ENCODE measurements at places on chromosomes 11 and 22. TPM values are rescaled to one million over a fixed set of nuclear protein-coding genes. Genes with fewer than 3 reads are reported as not detected.

The OR5A1 gene
- not detected for total RNA-seq

The DDX25 gene
- 0.16 TPM for total RNA-seq

The OTOG gene
- not detected for total RNA-seq

The APOA5 gene
- 0.12 TPM for total RNA-seq

The SPTBN2 gene
- 0.81 TPM for total RNA-seq

The INSC gene
- 0.81 TPM for total RNA-seq

The SDF2L1 gene
- total RNA-seq = 16.4 TPM

The SLC25A45 gene
- 5.3 TPM for total RNA-seq

The OR51B4 gene
- not detected for total RNA-seq

The CDCA5 gene
- 1.5 TPM for total RNA-seq

The FLRT1 gene
- total RNA-seq = under 0.01 TPM

The TUBA8 gene
- 1.5 TPM for total RNA-seq

The OR2AG2 gene
- 0.12 TPM for total RNA-seq

The TRIM34 gene
- total RNA-seq = 11.2 TPM

The CD248 gene
- 174 TPM for total RNA-seq

The TEX12 gene
- 0.32 TPM for total RNA-seq

The HOATZ gene
- total RNA-seq = not detected

The OR10D3 gene
- total RNA-seq = not detected

The LRRC74B gene
- total RNA-seq = 0.36 TPM

The PKDREJ gene
- total RNA-seq = not detected

The SLC22A25 gene
- not detected for total RNA-seq

The ZNHIT2 gene
- total RNA-seq = 13.6 TPM

The GAL3ST3 gene
- not detected for total RNA-seq

The APBB1 gene
- total RNA-seq = 75.6 TPM

The SLC7A4 gene
- 11.5 TPM for total RNA-seq

The CPT1B gene
- 4.0 TPM for total RNA-seq

The PLAAT4 gene
- total RNA-seq = 7.1 TPM

The SLC5A1 gene
- not detected for total RNA-seq

The CBLIF gene
- not detected for total RNA-seq

The TMX2 gene
- 48.2 TPM for total RNA-seq

The SMC1B gene
- not detected for total RNA-seq

The NDUFS8 gene
- total RNA-seq = 68.1 TPM

The OR51A7 gene
- not detected for total RNA-seq

The RCOR2 gene
- 2.1 TPM for total RNA-seq

The ANO5 gene
- 0.65 TPM for total RNA-seq

The SLC17A6 gene
- not detected for total RNA-seq

The DCHS1 gene
- 42.3 TPM for total RNA-seq
